ENCODE measurements at places on chromosomes 1 and 21. TPM values are rescaled to one million over a fixed set of nuclear protein-coding genes. Genes with fewer than 3 reads are reported as not detected.

The CRB1 gene
- 1.1 TPM for total RNA-seq

The SYCP1 gene
- total RNA-seq = not detected

The VWA1 gene
- total RNA-seq = 1.0 TPM

The TMEM50A gene
- total RNA-seq = 117 TPM

The STK40 gene
- 18.2 TPM for total RNA-seq
